ENCODE measurements at places on chromosomes 1 and 21.

DNA sequence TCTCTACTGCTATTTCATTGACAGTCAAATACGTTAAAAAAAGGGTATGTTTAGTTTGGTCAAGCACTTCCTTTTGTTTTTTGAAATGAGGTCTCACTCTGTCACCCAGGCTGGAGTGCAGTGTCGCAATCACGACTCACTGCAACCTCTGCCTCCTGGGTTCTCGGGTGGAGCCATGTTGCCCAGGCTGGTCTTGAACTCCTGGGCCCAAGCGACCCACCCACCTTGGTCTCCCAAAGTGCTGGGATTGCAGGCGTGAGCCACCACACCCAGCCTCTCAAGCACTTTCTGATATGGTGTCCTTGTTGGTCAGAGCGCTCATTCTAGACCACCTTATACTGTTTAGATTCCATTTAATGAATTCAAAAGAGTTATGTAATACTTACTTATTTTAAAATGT, 20.9 kb upstream of the RHBDL2 start:
- ATAC-seq = no peak

GRCh38 chr1:8070381-8070811, 44.3 kb upstream of the ERRFI1 start:
- ATAC-seq = peak; percentile 94

DNA sequence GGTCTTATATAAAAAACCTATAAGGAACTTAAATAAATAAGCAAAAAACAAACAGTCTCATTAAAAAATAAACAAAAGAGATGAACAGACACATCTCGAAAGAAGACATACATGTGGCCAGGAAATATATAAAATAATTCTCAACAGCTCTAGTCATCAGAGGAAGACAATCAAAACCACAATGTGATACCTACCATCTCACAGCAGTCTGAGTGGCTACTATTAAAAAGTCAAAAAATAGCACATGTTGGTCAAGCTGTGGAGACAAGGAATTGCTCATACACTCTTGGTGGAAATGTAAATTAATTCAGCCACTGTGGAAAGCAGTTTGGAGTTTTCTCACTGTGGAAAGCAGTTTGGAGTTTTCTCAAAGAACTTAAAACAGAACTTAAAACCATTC, 100.3 kb upstream of the ADAMTS5 start:
- ATAC-seq = no peak

DNA sequence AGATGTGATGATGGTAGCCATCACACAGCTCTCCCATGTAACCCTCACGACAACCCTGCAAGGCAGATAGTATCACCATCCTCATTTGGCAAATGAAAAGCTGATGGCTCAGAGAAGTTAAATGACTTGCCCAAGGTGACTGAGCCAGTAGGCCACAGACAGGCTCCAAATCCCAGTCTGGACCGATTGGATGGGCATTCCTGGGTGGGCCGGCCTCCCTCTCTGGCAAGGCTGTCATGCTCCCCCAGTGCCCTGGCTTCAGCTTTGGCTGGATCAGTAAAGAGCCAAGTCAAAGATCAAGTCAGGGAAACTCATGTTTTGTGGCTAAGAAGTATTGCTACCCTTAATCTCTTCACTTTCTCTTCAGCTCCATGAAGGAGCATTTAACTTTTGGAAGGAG, 41.2 kb downstream of the CDCP2 start:
- no peak for ATAC-seq

DNA sequence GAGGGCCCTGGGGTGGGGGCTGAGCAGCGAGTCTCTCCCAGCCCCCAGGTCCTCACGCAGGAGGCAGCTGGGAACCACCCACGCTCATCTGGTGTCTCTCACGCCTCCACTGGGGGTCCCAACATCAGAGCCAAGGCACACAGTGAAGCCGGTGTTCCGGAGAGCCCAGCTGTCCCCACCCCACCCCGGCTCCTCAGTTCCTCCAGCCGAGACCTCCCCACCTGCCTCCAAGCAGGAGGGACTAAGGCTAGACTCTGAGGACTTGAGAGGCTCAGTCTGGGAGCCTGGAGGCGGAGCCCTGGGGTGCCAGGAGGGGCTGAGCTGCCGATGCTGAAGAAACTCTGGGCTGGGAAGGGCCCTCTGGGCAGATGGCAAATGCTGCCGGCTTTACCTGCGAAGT, 1.6 kb upstream of the HPCA start:
- ATAC-seq = no peak

- no peak for ATAC-seq
These were observed 372.5 kb upstream of the ST6GALNAC5 start for GRCh38 chr1:76494807-76495206.

GRCh38 chr1:38003261-38004250, 1.8 kb downstream of the FHL3 start:
- no peak for ATAC-seq

- ATAC-seq = no peak
These were observed 360.2 kb downstream of the DISC1 start for GRCh38 chr1:231986631-231987336.

- no peak for ATAC-seq
These were observed 33.1 kb upstream of the DIP2A start for GRCh38 chr21:46425571-46425970.

DNA sequence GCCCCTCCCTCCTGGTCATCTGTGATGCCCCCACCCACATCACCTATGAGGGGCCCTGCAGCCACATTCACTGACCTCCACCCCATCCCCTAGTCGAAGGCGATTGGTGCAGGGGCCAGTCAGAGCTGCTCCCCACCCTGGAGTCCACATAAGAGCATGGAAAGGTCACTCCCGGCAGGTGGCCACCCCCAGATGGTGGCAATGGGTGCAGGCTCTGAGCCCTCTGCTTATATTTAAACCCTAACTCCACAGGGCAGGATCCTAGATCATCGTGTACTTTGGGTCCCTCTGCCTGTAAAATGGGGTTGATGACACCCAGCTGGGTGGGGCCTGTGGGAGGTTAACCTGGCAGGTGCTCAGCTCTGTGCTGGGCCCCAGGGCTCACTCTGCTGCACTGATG, 186.8 kb upstream of the C1orf174 start:
- ATAC-seq = no peak

DNA sequence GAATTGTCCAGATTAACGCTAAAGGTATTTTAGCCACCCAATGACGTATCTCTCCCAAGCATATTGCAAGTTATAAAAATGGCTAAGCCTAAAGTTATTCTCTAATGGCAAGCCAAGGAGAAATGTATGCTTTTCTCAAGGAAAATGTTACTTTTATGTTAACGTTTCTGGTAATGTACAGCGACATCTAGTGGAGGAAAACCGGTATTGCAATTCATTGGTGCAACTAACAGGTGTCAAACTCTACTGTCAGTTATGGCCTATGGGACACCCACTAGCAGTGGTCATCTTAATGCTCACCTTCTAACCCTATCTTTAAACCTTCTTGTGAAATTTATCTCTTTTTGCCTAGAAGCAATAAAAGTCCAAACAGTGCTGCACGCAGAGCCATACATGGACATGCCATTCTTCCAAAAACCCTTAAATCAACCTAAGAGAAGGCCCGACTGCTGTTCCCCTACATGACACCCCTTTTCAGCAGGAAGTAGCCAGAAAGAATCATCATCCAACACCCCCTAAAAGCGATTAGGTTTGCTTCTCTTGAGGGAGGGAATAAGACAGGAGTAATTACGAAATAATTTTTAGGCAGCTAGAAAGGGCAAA, 68.7 kb upstream of the LRIF1 start:
- ATAC-seq = no peak

GRCh38 chr1:100921110-100921706, 25.3 kb downstream of the SLC30A7 start:
- ATAC-seq = peak; percentile 59

DNA sequence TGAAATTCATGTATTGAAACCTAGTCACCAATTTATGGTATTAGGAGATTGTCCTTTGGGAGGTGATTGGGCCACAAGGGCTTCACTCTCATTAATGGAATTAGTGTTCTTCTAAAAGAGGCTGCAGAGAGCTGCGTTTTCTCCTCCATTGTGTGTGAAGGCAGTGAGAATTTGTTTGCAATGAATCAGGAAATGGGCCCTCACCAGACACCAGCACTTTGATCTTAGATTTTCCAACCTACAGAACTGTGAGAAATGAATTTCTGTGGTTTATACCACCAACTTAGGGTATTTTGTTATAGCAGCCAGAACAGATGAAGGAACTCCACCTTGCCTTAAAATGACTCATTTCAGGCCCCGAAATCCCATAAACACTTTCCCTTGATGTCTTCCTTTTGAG, 544.2 kb downstream of the RWDD3 start:
- no peak for ATAC-seq

DNA sequence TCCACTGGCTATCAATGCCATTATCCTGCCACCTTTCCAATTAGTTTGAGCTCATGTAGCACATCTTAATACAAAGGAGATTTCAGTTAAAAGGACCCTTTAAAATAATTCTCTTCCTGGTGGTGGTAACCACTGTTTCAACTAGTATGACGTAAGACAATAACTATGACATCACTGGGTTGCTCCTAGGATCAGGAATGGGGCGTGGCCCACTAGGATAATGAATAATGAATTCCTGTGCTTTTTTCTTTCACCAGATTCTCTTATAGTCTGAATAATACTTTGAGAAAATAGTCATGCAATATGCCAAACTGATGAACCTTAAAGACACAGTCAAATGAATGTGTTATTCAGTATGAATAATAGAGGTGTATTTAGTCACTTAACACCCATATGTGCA, 10.6 kb upstream of the KIFAP3 start:
- no peak for ATAC-seq

- ATAC-seq = no peak
These were observed 173.6 kb upstream of the SGIP1 start for GRCh38 chr1:66360285-66360724.

All from esophagus mucosa (tissue), 1 donor.